Ascending aorta (tissue), 2 donors: ENCODE measurements at places on chromosomes 12 and 14. TPM values are rescaled to one million over a fixed set of nuclear protein-coding genes. Genes with fewer than 3 reads are reported as not detected.

DNA sequence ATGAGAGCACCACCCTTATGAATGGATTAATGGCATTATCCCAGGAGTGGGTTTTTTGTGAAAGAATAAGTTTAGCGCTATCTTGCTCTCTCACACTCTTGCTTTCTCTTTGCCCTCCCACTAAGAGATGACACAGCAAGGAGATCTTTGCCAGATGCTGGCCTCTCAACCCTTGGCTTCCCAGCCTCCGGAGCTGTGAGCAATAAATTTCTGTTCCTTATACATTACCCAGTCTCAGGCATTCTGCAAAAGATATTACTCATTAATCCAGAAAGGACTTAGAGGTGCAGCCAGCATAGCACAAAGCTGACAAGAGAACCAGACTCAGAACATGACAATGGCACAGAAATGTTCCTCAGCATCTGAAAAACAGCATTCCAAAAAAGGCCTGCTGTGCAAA is 190.6 kb downstream of the ITPR2 start:
- no peaks in the 10 kb centered on the region for H3K27me3 ChIP-seq
- DNase-seq, result no peak
- H3K4me1 ChIP-seq, result no peaks in the 10 kb centered on the region
- H3K36me3 ChIP-seq, result peaks cover 2% of the 10 kb centered on the region

The ETFRF1 gene
- 0.85 TPM for total RNA-seq

- no peaks in the 10 kb centered on the region for H3K27me3 ChIP-seq
- peaks cover 9% of the 10 kb centered on the region for H3K36me3 ChIP-seq
- no peaks in the 10 kb centered on the region for H3K4me1 ChIP-seq
These were observed 16.3 kb downstream of the MARK3 start for GRCh38 chr14:103401223-103402214.

GRCh38 chr14:41960281-41960680 is 353.6 kb downstream of the LRFN5 start:
- no peaks in the 10 kb centered on the region for H3K36me3 ChIP-seq
- H3K27ac ChIP-seq, result no peak overlapping the region
- H3K4me1 ChIP-seq, result no peaks in the 10 kb centered on the region

DNA sequence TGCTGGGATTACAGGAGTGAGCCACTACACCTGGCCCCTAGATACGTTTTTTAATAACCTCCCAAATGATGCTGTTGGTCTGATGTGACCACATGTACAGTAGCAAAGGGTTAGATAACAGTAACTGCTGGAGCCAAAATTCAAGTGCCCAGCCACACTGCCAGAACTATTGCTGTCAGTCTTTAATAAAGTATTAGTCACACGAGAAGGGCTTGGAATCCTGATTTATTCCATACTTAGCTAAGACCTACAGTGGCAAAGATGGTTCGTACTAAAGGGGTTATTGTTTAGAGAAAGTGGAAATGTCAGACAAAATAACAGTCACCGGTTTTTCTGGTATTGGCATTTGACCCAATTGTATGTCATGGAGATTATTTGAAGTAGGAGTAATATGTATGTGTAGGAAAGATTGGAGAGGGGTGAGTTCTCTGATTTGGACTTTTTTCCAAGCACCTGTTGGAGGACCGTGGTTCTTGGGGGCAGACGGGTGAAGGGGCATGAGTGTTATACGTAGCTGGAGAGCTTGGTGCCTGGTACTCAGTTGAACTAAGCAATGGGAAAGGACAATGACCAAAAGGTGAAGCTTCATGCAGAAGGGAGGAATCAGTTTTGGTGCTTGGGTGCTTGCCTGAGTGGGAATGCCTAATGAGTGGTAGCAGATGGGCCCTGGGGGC is 9.7 kb downstream of the TUBA1C start:
- no peak overlapping the region for H3K4me3 ChIP-seq
- no peak for DNase-seq

- H3K36me3 ChIP-seq, result peaks cover 5% of the 10 kb centered on the region
- no peaks in the 10 kb centered on the region for H3K27me3 ChIP-seq
- H3K4me1 ChIP-seq, result no peaks in the 10 kb centered on the region
- no peak overlapping the region for H3K4me3 ChIP-seq
- H3K27ac ChIP-seq, result no peak overlapping the region
- DNase-seq, result no peak
These were observed 85.4 kb downstream of the LRRK2 start for GRCh38 chr12:40310211-40310610.

The PAPLN gene
- total RNA-seq, result 4.9 TPM

DNA sequence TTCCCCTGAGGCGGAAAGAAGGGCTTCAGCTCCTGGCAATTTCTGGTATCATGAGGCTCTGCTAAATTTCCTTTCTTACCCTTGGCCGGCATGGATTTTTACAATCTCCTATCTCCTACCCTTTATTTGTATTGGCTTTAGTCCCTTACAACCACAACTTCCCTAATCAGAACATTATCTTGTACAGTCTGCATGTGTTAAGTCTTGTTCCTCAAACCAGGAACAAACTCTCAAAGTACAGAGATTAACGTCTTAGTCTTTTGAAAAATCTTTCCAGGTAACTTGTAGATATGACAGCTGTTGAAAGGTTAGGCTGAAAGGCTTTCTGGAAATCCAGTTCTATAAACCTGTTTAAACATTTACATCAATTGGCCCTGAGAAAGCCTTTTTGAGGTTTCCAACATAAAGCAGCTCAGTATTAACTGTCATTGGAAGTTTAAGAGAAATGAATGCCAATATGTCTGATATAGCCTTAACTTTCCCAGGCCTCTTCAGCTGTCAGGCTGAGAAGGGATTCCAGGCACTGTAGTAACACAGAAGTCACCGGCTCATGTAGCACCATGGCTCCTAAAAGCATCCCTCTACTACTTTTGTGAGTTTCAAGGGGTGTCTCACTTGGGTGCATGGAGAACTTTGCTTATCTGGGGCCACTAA is 360.5 kb downstream of the FUT8 start:
- no peaks in the 10 kb centered on the region for H3K4me1 ChIP-seq
- H3K27me3 ChIP-seq, result no peaks in the 10 kb centered on the region
- H3K4me3 ChIP-seq, result no peak overlapping the region
- no peaks in the 10 kb centered on the region for H3K36me3 ChIP-seq
- no peak overlapping the region for H3K27ac ChIP-seq

DNA sequence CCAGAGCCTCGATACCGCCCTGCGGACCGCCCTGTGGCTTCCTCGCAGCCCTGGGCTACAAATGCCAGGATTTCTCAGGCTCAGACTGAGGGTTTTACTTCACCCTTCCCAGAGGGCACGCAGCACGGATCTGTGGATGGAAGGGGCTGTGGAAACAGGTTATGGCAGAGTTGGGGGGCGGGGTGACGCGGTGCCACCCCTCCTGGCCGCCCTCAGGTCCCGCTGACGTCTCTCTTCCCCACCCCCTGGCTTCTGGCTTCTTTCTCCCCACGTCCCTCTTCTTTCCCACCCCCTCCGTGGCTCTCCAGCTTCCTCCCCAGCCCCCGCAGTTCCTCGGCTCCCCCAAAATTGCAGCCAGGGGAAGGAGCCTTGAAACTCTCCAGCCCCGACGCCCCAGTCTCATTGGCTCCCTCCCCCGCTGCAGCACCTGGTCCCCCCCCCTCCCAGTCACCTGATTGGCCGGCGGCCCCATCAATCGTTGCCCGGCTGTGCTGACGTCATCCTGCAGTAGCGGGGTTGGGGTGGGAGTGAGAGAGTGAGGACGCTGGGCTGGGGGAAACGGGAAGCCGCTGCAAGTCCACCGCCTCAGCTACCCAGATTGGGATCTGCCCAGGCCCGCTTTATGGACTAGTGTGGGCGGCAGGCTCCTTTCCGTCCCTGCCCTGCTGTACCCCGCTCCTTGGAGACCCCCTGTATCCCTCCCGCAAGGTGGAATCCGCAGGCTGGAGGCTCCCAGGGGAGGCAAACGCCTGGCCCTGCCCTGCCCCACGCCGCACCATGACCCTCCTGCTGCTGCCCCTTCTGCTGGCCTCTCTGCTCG is at the start of gene CLSTN3:
Gene CLSTN3, plus strand, starts transcription at position 500 of the 820 bp plus-strand sequence. Its CDS starts 278 bp downstream, at position 778.
- DNase-seq, result peak; percentile 85
- no peaks in the 10 kb centered on the region for H3K36me3 ChIP-seq
- no peaks in the 10 kb centered on the region for H3K27me3 ChIP-seq
- peaks cover 7% of the 10 kb centered on the region for H3K4me1 ChIP-seq

GRCh38 chr14:101083564-101084435 is 180.3 kb upstream of the RTL1 start:
- H3K27me3 ChIP-seq, result no peaks in the 10 kb centered on the region
- no peak overlapping the region for H3K27ac ChIP-seq
- no peaks in the 10 kb centered on the region for H3K36me3 ChIP-seq
- no peak overlapping the region for H3K4me3 ChIP-seq
- H3K4me1 ChIP-seq, result no peaks in the 10 kb centered on the region

DNA sequence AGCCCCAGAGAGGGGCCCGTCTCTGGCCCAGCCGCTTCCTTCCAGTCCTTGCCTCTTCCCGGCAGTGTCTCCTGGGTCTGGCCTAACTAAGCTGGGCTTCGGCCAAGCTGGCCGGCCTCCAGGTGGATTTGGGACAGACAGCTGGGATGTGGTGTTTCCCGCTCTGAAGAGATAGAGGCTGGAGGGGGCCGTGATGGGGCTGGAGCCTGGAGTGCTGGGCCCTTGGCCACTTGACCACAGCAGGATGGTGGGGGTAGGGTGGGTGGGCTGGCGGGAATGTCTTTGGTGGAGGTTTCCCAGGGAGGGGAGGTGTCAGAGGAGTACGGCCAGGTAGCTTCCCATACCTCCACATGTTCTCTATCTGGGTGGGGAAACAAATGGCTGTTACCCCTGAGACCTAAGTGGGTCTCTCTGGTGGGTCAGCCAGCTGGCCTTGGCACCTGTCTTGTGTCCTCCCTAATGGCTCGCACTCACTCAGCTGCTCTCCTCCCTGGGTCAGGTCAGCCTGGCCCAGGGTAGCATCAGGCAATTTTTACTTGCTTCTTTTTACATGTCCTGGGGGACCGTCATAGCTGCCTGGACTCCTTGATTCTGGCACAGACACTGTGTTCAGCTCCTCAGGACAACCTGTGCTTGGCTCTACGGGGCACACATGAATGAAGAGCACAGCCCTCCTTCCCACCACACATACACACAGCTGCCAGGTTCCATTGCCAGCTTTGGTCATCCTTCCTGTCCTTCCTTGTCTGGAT is 19.8 kb upstream of the PGF start:
- H3K4me1 ChIP-seq, result peaks cover 13% of the 10 kb centered on the region
- H3K4me3 ChIP-seq, result no peak overlapping the region
- peak; percentile 77 for DNase-seq

- no peaks in the 10 kb centered on the region for H3K27me3 ChIP-seq
- peaks cover 16% of the 10 kb centered on the region for H3K4me1 ChIP-seq
- no peaks in the 10 kb centered on the region for H3K36me3 ChIP-seq
- peak overlapping the region; percentile 83 for H3K27ac ChIP-seq
- no peak for DNase-seq
These were observed 123.5 kb downstream of the CALM1 start for GRCh38 chr14:90520326-90520725.

DNA sequence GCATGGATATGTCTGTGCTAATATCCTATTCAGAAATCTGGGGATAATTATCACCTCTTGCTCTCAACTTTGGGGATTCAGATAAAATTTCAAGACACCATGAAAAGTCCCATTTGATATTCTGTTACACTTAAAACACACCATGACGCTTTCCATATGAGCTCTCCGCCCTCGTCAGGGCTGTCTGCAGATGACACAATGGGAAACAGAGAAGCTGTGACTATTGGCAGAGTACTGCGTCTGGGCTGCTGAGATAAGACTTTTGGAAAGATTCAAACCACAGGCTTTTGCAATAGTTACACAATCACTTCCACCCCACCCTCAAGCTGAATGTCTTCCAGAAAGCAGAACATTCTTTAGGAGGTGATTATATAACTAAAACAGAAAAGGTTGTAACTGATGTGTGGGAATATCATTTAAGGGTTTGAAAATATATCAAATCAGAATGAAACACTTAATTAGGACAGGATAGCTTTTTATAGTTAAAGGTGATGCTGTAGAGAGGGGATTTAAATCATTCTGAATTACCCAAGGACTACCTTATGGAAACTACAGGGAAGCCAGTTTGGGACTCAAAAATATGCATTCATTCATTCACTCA is 75.3 kb upstream of the TMPO start:
- H3K27me3 ChIP-seq, result no peaks in the 10 kb centered on the region
- no peaks in the 10 kb centered on the region for H3K4me1 ChIP-seq
- DNase-seq, result peak; percentile 85
- H3K4me3 ChIP-seq, result no peak overlapping the region
- no peaks in the 10 kb centered on the region for H3K36me3 ChIP-seq

The GALNT16 gene
- total RNA-seq, result 38.0 TPM

DNA sequence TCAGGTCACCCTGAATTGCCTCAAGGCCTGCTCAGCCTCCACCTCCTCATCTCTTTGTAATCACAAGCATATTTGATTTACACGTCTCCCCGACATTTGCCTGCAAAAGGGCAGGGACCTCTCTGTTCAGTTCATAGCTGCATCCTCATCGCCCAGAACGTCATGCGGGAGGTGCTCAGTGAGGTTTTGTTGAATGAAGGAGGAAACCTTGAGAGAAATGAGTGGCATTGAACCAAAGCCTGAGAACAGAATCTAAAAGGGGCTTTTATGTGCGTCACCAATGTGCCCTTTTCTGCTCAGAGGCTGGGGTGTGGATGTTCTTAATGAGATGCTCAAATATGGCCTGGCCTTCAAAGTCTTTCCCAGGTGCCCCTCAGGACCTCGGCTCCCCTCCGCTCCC is 50.0 kb upstream of the LHX5 start:
- no peak overlapping the region for H3K4me3 ChIP-seq
- no peak for DNase-seq
- no peaks in the 10 kb centered on the region for H3K4me1 ChIP-seq

The CNTN1 gene
- total RNA-seq, result 0.75 TPM

The LARP4 gene
- 45.7 TPM for total RNA-seq

The KIF26A gene
- 32.6 TPM for total RNA-seq

DNA sequence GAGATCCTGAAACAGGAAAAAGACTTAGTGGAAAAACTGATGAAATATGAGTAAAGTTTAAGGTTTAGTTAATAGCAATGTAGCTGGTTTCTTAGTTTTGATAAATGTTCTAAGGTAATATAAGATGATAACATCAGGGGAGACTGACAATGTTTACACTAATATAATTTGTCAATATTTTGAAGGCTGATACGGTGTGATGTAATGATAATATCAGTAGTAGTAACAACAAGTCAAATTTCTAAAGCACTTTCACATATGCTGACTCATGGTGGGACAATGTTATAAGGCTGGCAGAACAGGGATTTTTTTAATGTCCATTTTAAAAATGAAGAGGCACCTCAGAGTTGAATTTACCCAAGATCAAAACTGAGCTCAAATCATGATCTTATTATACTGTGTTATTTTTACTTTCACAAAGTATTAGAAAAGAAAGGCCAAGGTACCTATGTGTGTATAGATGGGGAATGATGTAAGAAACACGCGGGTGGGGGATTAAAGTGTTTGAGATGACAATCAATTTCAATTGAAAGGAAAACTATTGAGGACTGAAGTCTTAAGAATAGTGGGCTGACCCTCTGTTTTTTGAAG is 2.4 kb upstream of the FLRT2 start:
- no peak overlapping the region for H3K27ac ChIP-seq
- DNase-seq, result no peak
- H3K36me3 ChIP-seq, result no peaks in the 10 kb centered on the region
- H3K4me1 ChIP-seq, result peaks cover 4% of the 10 kb centered on the region
- H3K4me3 ChIP-seq, result no peak overlapping the region
